ENCODE measurements at places on chromosomes 2 and 18.

DNA sequence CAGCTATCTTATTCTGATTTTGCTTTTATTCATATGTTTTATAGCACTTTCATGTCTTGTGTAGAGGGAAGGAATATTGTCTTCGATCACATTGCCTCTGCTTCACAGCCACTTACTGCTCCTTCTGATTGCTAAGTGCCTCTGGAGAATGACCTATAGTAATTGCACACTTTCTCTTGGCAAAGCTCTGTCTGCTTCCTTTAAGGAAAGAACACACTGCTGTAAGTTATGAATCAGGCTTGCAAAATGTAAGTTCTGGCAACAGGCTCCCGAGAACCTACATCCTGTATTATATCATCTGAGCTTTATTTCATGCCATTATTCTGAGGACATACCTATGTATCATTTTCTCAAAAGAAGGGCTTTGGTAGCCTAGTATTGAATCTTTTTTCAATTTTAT lies 170.7 kb downstream of the ZNF804A start:
- no peak for DNase-seq

DNA sequence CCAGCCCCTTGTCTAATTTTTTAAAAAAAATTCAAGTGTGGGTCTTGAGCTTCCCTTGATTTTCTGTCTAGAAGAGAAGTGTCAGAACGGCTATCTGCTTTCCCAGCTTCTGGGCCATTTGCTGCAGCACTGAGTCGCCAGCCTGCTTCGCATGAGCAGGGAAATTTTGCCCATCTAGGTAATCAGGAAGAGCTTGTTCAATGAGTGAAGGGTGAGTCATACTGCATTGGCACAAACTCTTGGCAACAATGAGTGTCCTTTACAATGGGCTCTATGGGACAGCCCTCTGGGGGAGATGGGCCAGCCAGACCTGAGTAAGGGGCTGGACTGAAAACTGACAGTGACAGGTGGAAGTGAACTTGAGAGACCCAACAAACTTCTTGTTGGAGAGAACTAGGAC lies 2.4 kb upstream of the RNF144A start:
- no peak for DNase-seq

DNA sequence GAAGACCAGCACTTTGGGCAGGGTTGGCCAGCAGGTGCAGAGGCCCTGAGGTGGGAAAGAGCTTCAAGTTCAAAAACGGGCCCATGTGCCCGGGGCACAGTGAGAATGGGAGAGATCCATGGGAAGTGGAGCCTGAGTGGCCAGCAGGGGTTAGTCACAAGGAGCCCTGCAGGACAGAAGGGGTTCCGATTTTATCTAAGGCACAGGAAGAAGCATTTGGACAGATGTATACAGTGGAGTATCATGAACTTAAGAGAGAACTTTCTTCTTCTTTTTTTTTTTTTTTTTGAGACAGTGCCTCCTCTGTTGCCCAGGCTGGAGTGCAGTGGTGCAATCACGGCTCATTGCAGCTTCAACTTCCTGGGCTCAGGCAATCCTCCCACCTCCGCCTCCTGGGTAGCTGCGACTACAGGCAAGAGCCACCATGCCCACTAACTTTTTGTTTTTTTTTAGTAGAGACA lies 24.0 kb downstream of the WIPF1 start:
- DNase-seq = no peak

- no peak for DNase-seq
Observed at GRCh38 chr18:25464227-25464626, 112.3 kb upstream of the ZNF521 start.

DNA sequence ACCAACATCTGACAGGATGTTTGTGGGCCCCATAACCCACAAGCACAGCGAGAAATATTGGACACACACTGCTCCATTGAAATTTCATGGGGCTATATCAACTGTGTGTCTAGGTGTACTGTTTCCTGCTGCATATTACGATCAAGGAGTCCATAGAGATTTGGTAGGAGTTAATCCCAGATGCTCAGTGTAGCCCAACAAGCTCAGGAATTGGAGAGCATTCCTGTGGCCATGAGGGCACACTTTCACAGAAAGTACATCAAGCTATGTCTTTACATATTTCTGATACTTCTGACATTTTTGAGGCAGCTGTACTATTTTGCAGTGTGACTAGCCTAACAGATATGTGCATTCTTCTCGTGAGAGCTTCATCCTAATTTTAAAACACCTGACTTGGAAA lies 473.1 kb downstream of the PTH2R start:
- DNase-seq = no peak
